ENCODE measurements at places on chromosomes 3 and 15.

DNA sequence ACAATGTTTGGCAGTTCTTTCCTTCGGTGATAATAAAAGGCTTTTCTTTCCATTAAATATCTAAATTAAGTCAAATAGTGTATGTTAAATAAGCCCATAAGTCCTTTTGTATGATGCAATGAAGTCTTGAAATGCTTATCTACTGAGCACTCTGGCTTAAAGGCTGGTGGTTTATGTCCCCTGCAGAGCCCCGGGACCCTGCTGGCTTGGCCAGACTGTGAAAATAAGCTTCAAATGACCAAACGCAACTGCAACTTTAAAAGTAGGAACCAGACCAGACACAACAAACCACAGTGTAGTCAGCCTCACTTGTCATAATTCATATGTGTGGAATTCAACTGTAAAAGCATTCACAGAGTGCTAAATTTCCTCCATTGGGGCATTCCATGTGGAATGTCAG lies 72.5 kb downstream of the FOXP1 start:
- no peak for DNase-seq

DNA sequence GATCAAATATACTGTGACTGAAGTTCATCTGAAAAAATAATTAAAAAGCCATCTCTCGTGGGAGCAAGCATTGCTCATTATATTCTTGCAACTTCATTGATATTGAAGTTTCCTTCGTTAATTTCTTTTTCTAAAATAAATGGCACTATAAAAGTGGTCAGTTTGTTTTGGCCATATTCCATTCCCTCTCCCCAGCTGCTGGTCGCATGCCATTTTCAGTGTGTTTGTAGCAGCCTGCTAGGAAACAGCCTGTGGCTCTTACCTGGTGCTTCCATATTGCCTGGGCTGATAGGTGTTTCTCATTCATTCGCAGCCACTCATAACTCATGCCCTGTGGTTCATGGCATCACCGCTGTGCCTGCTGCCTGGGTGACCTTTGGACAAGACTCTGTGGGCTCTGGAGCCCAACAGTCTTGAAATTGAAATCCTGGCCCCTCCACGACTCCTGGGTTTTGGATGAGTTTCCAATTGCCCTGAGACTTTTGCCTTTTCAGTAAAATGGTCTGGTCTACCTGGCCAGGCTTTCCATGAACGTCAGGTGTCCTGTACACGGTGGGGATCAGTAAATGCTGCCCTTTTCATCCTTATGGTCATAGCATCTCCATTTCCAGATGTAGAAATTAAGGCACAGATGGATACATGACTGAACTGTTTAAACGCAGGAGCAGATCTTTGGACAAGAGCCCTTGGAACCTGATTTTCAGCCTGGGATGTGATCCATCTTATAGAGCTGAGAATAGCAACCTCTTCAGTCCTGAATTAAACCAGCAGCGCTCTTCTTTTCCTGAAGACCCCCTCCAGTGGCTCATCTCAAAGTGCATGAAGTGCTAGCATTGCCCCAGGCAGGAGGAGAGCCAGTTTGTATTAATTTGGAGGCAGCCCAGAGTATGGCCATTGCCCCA lies 69.4 kb downstream of the SLCO3A1 start:
- DNase-seq: no peak

GRCh38 chr3:101081999-101082398 lies 88.8 kb upstream of the ABI3BP start:
- DNase-seq: no peak

- no peak for DNase-seq
Measured at GRCh38 chr3:72604328-72604727, 243.9 kb downstream of the SHQ1 start.

DNA sequence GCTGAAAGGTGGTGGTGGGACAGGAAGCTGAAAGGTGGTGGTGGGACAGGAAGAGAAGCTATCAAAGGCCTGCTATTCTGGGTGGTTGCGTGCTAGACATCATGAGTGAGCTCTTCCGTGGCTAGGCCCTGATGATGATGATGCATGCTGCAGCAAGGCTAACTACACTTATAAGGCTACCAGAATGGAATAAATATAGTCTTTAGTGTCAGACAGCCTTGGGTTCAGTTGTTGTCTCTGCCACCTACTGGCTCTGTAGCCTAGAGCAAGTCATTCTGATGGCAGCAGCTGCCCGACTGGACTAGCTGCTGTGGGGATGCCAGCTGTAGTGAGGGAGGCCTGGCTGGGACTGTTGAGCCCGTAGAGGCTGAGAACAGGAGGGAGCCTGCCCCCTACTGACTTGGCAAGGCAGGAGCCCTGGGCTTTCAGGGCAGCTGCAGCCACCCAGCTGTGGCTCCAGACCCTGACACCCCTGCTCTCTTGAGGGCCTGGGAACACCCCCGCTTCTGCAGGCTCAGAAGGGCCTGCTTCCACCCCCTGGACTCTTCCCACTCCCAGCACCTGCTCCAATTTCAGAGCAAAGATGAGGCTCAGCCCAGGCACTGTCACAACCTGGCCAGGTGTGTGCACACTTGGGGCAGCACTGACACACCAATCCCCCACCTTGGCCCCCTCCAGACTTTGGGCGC lies 21.4 kb upstream of the ZBED2 start:
- peak; percentile 55 for DNase-seq

DNA sequence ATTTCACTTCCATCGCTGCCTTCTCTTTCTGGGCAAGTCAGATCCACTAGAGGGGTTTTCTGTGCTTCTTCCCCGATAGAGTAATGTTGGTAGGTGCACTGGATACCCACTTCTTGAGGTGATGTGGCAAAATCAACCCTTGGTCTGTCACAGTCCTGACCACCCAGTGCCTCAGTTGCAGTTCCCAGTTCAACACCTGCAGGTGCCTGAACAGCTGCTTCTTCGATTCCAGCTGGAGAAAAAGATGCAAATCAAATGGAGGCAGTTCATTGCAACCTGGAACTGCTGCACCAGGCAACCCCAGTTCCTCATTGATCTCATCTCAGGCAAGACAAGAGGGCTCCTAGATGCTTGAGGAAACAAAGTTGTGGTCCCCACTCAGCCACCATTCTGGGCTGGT lies 186.6 kb downstream of the UBE2E2 start:
- no peak for DNase-seq

DNA sequence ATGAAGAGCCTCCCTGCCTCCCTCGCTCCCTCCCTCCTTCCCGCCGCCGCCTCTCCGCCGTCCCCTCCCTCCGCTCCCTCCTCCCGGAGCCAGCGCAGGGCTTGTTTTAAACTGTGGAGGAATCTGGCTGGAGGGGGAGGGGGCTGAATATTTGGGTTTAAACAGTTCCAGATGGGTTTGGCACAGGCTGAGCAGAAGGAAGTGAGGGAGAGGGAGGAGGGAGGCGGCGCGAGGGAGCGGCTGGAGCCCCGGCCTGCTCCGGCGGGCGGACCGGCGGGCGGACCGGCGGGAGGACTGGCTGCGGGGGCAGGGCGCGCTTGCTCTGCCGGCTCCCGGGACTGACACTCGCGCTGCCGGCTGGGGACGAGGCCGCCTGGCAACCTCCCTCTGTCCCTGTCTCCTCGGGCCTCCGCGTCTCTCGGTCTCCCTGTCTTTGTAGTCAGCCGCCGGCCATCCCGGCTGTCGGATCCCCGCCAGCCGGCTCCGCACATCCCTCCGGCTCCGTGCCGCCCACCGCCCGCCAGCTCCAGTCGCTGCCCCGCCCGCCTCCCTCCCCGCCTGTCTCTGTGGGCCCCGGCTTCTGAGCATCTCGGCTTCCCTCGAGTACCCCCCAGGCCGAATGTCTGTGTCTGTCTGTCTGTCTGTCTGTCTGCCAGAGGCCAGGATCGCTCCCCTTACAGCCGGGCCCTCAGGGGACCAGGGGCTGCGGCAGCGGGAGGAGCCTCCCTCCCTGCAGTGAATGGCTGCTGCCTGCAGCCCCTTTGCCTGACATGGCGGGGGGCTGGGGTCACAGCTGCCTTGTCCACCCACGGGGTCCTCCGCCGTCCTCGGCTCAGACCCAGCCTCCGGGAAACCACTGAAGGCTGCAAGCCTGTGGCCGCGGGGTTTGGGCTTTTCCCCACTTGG lies 7.6 kb downstream of the EPHB3 start:
- no peak for DNase-seq

GRCh38 chr3:61683549-61684236 lies 122.3 kb downstream of the PTPRG start:
- no peak for DNase-seq

GRCh38 chr3:14687360-14687759 lies 12.4 kb downstream of the C3orf20 start:
- no peak for DNase-seq

- no peak for DNase-seq
Measured at GRCh38 chr3:60090548-60090947, 1040.7 kb upstream of the CFAP20DC start.

DNA sequence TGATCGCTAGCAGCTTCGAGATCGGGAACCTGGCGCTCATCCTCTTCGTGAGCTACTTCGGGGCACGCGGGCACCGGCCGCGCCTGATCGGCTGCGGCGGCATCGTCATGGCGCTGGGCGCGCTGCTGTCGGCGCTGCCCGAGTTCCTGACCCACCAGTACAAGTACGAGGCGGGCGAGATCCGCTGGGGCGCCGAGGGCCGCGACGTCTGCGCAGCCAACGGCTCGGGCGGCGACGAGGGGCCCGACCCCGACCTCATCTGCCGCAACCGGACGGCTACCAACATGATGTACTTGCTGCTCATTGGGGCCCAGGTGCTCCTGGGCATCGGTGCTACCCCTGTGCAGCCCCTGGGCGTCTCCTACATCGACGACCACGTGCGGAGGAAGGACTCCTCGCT lies 62.5 kb downstream of the SLCO3A1 start:
- no peak for DNase-seq

DNA sequence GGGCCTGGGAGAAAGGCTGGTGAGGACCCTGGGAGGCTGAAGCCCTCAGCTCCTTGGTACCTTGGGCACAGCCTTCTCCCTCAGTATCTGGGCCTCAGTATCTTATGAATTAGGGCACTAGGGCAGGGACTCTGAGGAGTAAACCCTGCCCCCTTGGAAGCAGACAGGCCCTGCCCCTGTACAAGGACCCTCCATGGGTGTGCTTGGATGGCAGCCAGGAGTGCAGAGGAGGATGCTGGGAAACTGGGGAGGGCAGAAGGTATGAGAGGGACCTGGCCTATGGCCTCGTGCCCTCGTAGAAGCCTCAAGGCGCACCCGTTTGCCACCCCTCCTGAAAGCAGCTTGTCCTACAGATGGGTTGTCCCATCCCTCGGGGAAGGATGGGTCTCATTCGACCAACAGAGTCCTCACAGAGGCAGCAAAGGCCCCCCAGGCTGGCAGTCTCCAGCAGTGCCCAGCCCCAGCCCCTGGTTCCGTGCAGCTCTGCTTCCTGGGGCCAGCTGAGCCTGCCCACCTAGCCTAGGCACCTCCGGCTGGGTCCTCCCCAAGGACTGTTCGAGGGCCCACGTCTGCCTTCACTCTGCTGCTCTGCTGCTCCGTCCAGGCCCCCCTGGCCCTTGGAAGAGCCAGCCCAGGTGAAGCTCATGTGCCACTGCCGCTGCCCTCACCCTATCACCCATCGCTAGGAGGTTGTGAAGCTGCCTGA lies 15.3 kb upstream of the SEMA3F start:
- no peak for DNase-seq

DNA sequence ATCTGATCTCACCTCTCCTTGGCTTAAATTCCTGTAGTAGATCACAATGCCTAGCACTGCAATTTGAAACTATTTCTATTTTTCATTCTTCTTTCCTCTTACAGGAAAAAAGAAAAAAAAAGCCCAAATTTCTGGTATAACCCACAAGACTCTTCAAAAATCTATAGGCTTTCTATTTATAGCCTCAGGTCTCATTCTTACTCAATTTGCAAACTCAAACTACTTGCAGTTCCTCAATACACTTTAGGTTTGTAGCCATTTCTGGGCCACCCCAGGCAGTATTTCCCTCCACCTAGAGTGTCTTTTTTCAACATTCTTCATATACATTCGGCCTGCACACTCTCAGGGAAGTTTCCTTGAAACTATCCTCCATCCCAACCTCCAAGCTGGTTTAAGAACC lies 169.0 kb downstream of the TBC1D5 start:
- DNase-seq: no peak

DNA sequence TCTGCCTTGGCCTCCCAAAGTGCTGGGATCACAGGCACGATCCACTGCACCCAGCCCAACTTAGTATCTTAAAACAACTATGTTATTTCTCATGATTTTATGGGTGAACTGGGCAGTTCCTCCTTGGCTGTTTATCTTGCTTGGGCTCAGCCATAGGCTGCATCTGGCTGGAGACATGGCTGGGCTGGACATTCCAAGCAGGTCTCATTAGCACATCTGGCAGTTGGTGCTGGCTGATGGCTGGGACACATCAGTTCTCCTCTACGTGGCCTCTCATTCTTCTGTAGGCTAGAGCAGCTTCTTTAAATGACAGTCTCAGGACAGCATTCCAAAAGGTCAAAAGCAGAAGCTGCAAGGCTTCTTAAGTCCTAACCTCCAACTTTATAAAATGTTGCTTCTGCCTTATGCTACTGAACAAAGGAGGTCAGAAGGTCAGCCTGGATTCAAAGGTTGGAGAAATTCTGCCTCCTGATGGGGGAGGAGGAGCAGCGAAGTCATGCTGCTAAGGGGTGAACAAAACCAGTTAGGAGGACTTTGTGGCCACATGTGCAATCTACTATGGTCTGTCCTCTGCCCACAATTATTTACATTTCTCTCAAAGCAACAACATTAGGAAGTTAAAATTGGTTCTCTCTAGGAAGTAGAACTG lies 144.0 kb downstream of the AQP9 start:
- DNase-seq: no peak

DNA sequence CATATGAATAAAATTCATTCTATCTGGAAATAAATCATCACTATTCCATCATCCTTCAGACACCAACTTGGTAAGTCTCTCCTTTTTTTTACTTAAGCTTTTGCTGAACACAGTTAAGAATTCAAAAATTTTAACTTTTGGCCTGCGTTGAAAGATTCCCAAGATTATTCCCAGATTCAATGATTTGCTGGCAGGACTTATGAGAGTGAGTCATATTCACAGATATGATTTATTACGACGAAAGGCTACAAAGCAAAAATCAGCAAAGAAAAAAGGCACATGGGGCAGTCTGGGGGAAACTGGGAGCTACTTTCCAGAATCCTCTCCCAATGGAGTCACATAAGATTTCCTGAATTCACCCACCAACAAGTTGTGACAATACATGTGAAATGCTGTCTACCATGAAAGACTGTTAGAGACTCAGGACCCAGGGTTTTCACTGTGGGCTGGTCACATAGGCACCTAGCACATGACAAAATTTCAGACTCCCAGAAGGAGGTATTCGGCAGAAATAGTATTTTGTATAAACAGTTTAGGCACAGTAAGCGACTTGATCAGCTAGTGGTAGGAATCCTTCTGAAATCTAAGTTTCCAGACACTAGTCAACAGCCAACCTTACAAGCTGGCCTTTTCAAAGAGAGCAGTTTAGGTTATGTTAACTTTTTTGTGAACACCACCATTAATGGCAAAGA lies 82.1 kb downstream of the DLG1 start:
- DNase-seq: no peak
